ENCODE measurements at places on chromosomes 2 and 18.

DNA sequence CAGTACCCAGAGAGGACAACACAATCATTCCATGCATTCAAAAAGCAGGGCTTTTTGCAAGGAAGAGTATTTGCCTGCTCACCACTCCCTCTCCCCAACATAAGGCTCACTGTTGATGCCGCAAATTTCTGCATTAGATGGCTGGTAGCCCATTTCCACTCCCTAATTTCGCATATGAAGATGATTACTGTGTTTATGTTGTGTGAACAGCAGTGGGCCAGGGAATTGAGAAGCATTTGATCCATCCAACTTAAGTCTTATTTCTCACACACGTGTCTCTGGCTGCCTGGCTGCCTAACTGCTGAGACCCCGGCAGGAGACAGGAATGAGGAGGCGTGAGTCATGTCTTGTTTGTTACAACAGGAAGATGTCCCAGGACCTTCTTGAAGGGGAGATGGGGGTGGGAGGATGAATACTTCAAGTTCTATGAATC is 294.1 kb downstream of the ALK start:
- DNase-seq, result no peak

DNA sequence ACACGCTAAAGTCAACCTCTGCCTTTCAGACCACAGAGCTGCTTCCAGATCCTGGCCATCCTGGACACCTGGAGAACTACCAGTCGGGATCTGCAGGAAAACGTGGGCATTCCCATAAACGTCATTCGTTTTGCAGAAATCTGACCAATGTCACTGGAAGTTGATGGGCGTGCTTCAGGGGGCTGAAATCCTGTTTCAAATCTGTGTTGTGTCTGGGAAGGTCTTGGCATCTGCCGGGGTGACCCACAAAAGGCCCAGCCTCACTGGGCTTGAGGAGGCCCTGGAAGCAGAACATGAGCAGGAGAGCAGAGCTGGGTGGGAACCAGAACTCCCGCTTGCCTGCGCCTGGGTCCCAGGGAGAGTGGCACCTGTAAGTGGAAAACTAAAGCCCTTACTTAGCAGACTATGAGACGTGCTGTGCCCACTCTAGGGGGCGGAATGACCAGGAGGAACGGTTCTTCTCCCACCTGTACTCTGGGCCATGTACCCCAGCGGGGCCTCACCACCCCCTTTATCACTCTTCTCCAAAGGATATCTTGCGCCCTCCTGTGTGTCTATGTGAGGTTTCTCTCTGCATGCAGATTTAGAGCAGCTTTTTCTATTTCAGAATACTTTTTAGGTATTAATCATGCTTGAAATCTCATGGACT is 200.9 kb downstream of the FAM210A start:
- no peak for DNase-seq

- no peak for DNase-seq
Observed at GRCh38 chr2:189802396-189802912, 18.2 kb downstream of the PMS1 start.

DNA sequence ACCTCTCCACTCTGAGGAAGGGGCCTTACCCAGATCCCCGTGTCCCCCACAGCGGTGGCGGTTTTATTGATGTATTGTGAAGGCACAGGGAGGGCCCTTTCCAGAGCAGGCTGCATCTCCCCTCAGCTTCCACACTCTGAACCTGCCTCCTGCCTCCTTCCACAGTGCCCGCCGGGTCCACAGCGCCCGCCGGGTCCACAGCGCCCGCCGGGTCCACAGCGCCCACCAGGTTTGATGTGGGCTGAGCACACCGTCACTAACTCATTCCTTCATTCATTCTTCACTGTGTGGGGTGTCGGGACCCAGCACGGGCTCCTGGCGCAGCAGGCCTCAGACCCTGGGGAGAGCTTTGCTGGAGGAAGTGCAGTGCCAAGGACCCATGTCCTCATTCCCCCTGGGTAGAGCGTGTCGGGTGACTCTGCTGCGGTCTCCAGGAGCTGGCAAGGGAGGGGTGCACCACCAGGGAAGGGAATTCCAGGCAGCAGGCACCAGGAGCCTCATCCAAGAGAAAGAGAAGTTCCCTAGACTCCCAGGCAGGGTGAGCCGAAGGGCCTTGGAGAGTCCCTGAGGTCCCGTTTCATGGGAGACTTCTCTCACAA is 57.1 kb downstream of the HPCAL1 start:
- no peak for DNase-seq

- no peak for DNase-seq
Observed at GRCh38 chr2:147348931-147349555, 495.8 kb upstream of the ACVR2A start.

DNA sequence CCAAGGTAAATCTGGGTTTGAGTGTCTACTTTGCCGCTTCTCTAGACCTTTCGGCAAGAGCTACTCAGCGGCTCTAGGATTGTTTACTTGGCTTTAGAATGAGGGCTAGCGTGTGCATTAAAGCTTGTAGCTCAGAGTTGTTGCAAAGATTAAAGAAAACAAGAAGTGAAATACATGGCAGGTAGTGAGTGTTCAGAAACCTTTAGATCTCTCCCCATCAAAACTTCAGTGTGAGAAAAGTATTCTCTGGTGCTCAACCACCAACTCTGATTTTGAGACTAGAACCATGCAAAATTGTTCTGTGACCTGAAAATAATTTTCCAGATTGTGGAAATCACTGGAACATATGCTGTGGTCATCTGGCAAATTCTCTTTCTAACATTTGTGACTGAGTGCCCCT is 512.0 kb downstream of the CMPK2 start:
- DNase-seq, result no peak

- no peak for DNase-seq
Observed at GRCh38 chr2:99959261-99960014, 183.0 kb downstream of the AFF3 start.

- DNase-seq, result peak; percentile 1
Observed at GRCh38 chr2:71659868-71660518, 206.6 kb downstream of the DYSF start.

- DNase-seq, result no peak
Observed at GRCh38 chr18:45792506-45793263, 32.8 kb upstream of the SIGLEC15 start.

DNA sequence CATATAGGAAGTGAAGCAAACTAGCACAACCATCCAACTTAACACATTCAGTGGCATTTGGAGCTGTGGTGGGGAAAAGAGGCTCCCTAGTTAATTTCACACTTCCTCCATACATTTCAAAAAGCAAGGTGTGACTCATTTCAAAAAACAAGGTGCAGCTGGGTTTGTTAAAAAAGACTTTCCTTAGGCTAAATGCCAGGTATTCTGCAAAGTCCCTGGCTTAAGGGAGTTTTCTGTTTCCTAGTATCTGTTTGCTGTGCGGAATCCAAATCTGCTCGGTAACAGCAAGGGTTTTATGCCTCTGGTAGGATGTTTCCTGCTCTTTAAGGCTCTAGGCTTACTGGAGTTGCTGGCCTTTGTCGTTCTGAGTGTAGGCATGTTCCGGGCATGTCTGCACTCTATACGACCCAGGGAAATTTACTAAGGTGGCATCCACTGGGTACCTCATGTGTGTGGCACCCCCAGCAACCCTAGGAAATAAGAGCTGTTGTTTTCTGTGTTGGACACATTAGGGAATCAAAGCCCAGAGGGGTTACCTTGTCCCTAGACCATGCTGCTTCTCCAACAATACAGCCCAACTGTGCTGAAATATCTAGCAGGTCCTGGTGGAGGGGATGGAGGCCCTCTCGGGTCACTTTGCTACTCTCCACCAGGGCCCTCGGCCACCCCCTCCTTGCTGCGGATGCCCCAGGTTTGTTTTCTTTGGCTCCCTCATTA is 634 bp upstream of the MSGN1 start:
- DNase-seq, result no peak

DNA sequence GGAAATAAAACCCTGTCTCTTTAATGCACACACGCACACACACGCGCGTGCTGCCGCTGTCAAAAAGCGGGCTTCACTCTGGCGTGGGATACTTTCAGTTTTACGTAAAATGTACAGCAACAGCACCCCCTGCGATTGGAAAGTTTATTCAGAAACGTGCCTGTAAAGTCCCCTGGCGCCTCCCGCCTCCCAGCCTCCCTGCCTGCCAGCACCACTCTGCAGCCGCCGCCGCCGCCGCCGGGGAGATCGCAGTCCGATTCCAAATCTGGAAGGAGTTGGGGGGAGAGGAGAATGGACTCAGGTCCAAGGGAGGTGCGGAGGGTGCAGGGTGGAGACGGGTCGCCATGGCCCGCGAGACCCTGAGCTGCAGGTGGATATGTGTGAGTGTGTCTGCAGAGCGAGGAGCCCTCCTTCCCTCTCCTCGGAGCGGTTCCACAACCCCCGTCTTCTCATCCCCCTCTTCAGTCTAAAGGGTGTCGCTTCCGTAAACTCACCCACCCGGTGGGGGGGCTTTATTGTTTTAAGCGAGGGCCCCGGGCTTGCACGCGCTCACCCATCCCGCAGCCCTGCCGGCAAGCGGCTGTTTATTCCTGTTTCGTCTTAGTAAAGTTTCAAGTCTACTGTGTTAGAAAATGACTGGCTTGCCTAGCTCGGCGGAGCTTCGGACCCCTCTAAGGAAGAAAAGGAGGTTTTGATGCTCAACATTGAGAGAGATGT is 1.8 kb upstream of the BCL11A start:
- no peak for DNase-seq

- no peak for DNase-seq
Observed at GRCh38 chr2:211512806-211513205, 956.4 kb downstream of the CPS1 start.

DNA sequence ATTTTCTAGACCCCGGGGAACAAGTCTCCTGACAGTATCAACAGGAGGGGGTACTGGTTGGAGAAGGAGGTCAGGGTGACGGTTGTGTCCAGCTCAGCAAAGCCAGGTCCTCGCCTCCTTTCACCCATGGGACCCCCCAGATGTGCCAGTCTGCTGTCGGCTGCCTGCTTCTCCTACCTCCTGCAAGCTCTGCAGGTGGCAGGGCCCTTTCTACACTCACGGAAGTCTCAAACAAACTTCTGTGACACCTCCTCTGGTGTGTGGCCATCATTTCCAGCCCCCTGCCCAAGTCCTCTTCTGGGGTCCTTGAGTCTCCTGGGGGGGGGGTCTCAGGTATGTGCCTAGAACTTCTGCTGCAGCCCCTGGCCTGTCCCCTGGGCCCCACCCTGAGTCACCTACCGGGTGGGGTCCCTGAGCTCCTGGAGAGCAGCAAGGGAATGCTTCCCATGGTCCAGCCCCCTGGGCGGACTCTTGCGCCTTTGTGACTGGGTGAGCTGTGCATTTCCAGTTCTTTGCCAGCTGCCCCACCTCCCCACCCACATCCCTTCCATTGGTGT is 12.8 kb downstream of the SH3RF3 start:
- DNase-seq, result no peak

GRCh38 chr2:171141320-171141719 is 19.4 kb downstream of the TLK1 start:
- no peak for DNase-seq

- peak; percentile 35 for DNase-seq
Observed at GRCh38 chr2:197813093-197813787, 8.8 kb downstream of the PLCL1 start.

DNA sequence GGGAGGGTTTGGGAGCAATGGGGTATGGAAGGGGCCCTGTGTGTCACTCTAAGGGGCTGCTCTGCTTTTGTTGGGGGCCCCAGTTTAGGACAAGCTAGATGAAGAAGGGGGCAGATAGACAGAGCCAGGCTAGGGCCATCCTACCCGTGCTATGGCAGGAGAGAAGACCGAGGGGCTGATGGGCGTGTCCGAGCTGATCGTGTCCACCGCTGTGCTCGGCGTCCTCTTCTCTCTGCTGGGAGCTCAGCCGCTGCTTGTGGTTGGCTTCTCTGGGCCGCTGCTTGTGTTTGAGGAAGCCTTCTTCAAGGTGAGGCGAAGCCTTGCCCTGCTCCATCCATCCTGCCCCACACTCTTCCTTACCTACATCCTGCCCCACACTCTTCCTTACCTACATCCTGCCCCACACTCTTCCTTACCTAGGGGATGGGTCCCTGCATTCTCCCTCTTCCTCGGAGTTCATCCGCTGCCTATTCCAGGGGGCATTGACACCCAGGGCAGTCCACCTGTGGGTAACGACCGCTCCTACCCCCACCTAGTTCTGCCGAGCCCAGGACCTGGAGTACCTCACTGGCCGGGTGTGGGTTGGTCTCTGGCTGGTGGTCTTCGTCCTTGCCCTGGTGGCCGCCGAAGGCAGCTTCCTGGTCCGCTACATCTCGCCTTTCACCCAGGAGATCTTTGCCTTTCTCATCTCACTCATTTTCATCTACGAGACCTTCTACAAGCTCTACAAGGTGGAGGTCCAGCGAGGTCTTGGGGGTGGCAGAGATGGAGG is 8.9 kb downstream of the SLC4A3 start:
- DNase-seq, result no peak

- DNase-seq, result no peak
Observed at GRCh38 chr18:72871091-72871490, 3.3 kb upstream of the NETO1 start.

DNA sequence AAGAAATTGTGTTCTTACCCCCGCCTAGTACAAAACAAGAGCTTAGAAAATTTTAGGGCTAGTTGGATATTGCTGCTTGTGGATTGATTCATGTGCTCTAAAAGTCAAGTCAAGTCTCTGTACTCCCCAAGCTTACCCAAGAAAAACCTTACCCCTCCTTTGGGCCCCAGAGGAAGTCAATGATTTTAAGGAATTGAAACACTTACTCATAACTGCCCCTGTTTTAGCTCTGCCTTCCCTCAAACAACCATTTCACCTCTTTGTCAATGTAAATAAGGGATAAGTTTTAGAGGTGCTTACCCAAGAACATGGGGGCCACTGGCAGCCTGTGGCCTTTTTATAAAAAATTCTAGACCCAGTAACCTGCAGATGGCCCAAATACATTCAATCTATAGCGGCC is 136.6 kb upstream of the RMP24 start:
- DNase-seq, result no peak

- DNase-seq, result no peak
Observed at GRCh38 chr2:29725610-29726009, 195.8 kb downstream of the ALK start.

- no peak for DNase-seq
Observed at GRCh38 chr2:218448934-218449333, 30.0 kb downstream of the VIL1 start.

- DNase-seq, result no peak
Observed at GRCh38 chr2:218839430-218839829, 7.8 kb upstream of the PRKAG3 start.

DNA sequence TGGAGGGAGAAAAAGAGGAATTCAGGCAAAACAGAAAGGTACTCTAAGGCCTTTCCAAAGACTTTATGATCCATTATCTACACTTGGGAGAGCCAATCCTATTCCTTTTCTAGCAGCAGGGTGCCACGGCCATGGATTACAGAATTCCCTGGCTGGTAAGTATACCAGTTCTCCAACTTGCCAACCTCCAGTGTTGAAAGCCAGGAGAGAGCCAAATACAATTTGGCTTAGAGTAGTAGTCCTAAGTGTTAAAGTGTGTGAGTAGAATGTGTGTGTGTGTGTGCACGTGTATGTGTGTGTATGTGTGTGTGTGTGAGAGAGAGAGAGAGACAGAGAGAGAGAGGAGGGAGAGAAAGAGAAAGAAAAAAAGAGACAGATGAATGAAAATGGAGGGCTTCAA is 43.3 kb downstream of the WDPCP start:
- no peak for DNase-seq

- DNase-seq, result no peak
Observed at GRCh38 chr2:126785862-126786261, 112.8 kb upstream of the TEX51 start.

- no peak for DNase-seq
Observed at GRCh38 chr2:101619191-101619591, 78.3 kb upstream of the MAP4K4 start.

Measured in HEK293T (cell line).